Amygdala (tissue), 56 donors: ENCODE measurements at places on chromosomes 12 and 14.

DNA sequence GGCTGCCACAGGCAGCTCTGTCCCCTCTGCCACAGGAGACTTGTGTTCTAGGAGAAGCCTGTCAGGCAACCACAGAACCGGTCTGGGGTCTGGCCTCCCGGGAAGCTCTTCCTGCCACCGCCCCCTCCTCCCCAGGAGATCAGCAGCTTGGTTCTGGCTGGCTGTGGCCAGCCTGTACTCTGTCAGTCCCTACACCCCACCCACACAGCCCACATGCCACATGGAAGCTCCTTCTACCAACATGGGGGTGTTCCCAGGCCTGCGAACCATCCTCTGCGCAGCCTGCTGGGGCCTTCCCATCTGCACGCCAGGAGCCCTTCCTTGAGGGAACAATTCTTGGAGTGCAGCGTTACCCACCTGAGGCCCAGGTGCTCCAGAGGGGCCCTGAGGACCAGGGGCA lies 16.8 kb downstream of the TMEM106C start:
- no peak for DNase-seq

DNA sequence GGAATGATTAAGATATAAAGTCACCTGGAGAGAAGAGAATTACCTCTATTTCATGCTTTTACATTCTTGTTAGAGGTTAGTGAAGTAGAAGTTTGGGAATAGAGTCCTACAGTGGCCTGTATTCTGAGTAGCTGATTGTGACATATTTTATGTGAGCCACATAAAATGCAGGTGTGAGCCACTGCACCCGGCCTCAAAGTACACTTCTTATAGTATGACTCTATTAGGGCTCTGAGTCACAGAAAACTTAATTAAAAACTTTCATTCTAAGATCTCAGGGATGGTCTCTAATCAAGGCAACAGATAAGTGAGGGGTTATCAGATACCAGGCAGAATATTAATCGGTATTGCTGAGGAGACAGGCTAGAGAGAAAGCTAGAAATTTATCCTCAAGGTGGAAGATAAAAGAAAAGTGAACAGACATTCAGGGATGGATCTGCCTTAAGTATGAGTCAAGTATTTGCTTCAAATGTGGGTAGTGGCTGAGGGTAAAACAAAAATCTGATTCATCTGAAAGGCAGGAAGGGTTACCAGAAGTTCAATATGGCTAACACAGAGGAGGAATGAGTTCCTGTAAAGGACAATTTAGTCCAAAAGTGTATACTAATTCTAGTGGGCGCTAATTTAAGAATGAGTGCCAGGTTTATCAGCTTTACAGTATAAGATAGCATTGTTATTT lies 5.5 kb upstream of the G2E3 start:
- DNase-seq, result no peak

GRCh38 chr14:99441157-99441870 lies 39.3 kb downstream of the SETD3 start:
- DNase-seq, result no peak

DNA sequence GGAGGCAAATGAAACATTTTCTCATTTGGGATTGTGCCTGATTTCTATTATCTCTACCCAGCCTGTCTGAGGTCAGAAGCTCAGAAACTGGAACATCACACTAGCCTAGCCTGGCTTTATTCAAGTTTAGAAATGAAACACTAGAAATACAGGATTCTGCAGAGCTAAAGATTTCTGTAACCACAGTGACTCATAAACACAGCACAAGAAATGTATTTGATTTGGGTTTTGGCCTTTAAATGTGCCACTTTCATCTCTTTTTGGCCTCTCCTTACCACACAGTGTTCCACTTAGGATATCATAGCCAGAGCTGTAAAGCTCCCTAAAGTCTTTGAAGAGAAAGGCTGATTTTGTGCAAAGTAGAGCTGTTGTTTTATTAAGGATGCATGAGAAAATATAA lies 307.5 kb downstream of the EMP1 start:
- no peak for DNase-seq

DNA sequence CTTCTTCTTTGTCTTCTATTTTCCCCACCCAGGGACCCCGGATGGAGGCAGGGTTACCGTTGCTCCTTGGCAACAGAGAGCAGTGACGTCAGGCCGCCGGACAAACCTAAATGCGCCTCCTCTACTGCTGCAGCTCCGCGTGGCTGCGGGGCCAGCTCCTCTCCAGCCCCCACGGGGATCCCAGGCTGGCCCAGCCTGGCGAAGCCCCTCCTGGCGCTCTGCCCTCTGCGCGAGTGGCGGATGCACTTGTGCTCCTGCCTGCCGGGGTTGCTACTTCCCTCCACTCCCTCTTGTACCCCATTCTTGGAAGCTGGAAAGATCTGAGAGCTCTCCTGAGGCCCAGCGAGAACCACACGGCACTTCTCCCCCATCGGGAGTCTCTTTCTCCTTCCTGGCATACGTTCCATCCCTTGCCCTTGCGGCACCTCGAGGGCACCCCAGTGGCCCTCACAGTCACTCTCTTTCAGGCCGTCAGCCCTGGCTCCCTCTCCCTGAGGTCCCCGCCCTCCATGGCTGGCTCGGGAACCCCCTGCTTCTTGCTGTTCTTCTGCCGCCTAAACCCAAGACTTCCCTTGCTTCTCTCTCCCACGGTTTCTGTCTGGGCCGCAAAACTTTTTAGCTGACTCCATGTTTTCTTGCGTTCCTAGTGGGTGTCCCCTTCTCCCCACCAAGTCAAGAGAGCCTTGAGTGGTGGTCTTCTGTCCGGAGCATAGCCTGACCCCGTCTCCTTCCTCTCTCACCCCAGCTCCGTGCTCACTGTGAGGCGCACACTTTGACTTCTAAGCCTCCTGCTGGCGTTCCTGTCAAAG lies 121.7 kb downstream of the PAPOLA start:
- no peak for DNase-seq

GRCh38 chr14:75298187-75298965 lies 19.7 kb downstream of the FOS start:
- DNase-seq, result no peak

DNA sequence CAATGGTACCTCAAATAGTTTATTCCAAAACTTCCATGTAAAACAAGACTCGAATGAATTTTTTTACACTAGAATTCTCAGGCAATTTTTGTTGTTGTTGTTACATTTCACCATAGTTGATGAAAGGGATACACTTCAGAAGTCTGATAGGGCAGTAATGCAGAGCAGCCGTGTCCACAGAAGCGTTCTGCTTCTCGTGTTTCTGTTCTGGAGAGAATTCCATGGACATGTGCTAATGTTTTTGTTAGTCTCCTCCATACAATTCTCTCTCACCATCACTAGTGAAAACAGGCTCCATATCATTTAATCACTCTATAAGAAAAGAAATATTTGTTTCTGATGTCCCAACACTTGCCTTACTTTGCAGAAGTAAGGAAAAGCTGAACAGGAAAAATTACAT lies 606.1 kb downstream of the SLC16A7 start:
- no peak for DNase-seq

- no peak for DNase-seq
These were observed 60.6 kb downstream of the GUCY2C start for GRCh38 chr12:14635776-14636175.
